Fibroblast of mammary gland (primary cell): ENCODE measurements at places on chromosomes 11 and 22.

DNA sequence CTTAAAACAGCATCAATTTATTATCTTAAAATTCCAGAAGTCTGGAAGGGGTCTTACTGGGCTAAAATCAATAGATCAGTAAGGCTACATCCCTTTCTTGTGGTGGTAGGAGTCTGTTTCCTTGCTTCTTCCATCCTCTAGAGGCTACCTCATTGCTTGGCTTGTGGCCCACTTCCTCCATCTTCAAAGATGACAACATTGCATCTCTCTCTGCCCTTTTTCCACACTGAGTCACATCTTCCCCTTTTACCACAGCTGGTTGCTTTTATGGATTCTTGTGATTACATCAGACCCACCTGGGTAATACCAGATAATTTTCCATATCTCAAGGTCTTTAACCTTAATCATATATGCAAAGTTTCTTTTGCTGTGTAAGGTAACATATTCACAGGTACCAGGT lies 60.9 kb downstream of the GRIA4 start:
- peak; percentile 0 for DNase-seq

- DNase-seq: no peak
These were observed 29.0 kb upstream of the PHLDA2 start for GRCh38 chr11:2958251-2958650.

GRCh38 chr22:42432020-42432596 lies at the start of gene NFAM1:
TSS of gene NFAM1 (minus strand) at chr22:42432403. CDS start at chr22:42432357, 46 bp downstream.
- no peak for DNase-seq

DNA sequence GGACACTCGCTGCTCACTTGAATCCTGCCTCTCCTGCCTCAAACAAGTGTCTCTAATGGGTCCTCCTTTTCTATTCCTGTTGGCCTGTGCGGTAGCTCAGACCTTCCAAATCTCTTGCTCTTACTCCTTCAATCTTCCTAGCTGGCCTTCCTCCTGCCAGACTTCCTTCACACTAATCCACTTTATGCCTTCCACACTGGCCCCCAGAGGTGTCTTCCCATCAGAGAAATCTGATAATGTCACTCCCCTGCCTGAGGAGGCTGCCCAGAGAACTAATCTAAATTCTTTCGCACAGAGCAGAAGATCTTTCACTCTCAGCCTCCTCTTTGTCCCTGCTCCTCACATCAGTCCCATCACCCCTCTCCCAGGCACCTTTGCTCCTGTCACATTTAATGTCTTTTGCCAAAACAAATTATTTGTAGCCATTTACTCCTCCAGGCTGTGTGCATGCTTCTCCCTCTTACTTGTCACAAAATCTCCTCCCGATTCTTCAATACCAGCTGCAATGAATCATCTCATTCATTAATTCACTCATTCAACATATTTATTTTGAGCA lies 175.7 kb downstream of the MAML2 start:
- no peak for DNase-seq

GRCh38 chr22:41911001-41911611 lies 3.8 kb downstream of the SHISA8 start:
- DNase-seq: no peak

DNA sequence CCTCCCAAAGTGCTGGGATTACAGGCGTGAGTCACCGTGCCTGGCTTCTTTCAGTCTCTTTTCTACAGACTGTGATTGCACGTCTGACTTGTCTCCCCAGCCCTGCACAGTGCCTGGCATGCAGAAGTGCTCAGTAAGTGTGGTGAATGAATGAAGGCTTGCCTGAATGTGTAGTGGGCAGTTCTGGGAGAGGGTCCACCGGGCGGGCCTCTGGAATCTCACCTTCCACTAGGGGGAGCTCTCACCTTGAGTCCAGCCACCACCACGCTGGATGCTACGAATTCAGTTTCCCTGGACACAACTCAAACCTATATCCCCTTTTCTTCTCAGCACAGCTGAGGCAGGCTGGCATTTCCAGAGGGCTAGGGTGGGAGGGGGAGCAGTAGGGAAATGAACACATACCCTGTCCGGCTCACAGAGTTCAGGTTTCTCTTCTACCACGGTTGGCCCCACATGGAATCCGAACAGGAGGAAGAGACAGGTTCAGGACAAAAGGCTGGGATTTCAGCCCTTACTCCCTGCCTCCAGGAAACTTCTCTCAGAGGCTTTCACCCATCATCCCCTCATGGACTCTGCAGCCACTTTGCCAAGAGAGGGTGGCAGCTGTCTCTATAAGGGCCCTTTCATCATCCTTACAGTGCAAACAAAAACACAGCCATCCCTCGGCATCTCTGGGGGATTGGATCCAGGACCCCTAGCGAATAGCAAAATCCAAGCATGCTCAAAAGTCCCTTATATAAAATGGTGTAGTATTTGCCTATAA lies 86.8 kb downstream of the NECTIN1 start:
- DNase-seq: peak; percentile 27

DNA sequence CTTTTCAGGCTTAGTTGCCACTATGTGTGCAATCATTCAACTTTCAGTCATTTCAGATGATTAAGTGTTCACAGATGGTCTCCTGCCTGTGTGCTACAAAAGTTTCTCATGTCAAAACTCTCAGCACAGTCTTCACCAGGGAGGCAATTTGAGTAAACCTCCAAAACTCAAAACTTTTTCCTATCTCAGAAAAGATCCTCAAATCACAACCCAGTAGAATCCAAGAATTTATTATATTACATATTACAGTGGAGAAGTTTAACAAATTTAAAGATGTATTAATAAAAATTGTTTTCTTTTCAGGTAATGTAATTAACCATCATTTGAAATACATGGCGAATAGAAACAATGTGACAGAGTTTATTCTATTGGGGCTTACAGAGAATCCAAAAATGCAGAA lies at the start of gene OR4C13:
TSS of gene OR4C13 (plus strand) at position 301 of the 400 bp plus-strand sequence. CDS start at position 333, 32 bp downstream.
- no peak for DNase-seq

DNA sequence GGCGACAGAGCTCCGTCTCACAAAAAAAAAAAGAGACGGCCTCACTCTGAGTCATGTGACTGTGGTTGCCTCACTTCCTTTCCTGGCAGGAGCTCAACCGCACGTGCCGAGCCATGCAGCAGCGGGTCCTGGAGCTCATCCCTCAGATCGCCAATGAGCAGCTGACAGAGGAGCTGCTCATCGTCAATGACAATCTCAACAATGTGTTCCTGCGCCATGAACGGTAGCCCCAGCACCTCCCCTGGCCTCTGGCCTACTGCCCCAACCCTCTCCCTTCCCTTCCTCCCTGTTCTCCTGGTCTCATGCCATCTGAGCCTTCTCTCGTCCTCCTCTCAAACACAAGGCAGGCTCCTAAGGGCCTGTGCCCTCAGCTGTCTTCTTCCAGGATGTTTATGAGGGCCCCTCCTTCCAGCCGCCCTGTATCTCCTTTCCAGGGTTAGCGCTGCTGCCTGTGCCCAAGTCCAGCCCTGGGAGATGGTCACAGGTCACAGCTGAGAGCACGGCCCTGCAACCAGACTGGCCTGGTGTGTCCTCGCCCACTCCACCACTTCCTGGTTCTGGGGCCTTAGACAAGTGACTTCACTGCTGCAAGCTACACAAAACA lies 30.7 kb downstream of the TOM1 start:
- peak; percentile 92 for DNase-seq

DNA sequence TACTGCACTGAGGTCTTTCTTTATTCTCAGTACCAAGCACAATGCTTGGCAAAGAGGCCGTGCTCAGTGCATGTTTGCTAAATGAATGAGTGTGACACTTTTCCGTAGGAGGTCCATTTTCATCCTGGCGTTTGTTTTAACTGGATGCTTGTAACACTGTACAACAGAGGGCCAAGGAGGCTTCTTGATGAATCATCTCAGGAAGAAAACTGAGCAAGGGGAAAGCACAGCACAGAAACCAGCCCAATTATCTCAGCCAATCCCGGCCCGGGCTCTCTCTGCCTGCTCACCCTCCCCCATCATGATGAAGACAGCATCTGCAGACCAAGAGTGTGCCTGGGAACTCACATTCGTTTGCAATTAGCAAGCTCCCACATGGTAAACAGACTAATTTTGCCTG lies 570.3 kb downstream of the OPCML start:
- no peak for DNase-seq

GRCh38 chr22:33112580-33112979 lies 54.4 kb upstream of the SYN3 start:
- DNase-seq: no peak

GRCh38 chr22:24178502-24179440 lies 2.5 kb upstream of the SUSD2 start:
- no peak for DNase-seq

GRCh38 chr11:94398101-94398500 lies 3.1 kb downstream of the GPR83 start:
- no peak for DNase-seq

DNA sequence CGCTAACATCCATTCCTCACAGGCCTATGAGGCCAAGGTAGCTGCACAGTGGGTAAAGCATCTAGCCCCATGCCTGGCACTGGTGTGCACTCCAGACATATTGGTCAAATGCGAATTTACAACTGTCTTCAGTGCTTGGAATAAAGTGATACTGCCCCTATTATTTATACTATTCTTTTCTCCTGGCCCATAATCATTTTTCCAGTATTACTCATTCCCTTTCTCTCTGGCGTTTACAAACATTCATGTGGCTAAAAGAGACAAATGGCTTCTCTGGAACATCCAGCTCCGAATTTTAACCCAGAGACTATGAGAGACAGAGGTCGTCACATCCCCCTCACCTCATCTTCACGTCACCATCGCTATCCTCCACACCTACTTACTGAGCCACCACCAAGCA lies 87.2 kb upstream of the PITPNB start:
- DNase-seq: no peak

- peak; percentile 17 for DNase-seq
These were observed 99.5 kb downstream of the ZNF280B start for GRCh38 chr22:22408731-22409696.
